CD4-positive, alpha-beta T cell treated with Interleukin-17A for 1 hour (primary cell): ENCODE measurements at places on chromosomes 4 and X.

DNA sequence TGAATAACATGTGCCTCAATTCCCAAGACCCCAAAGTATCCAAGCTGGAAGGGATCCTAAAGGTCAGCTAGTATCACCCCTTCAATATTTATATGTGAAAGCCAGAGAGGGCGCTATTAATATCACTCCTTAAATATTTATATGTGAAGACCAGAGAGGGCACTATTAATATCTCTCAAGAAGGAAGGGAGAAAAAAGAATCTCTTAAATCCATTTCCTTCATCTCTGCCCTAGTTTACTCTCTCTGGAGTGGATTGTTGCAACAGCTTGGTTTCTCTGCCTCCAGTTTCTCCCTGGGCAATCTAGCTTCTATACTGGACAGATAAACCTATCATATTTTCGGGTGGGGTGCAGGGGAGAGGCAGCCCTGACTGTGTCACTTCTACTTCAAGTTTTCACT lies 31.6 kb upstream of the MSN start:
- no peak for DNase-seq

GRCh38 chr4:87717276-87718031 lies 67.4 kb downstream of the DMP1 start:
- no peak for DNase-seq

DNA sequence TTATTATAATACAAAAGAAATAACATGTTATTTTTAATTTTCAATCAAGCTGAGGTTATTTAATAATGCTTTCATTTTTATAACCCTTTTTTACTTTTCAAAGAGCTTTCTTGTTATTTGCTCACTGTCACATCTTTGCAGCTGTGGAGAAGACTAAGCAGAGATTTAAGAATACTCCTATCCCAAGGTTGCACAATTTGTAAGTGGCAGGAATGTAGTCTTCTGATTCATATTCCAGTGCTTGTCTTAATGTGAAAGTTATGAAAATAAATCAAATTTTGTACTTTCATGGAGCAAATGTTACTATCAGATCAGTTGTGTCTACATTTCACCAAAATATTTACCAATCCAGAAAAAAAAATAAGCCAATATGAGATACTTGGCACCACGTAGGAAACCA lies 86.6 kb downstream of the DDIT4L start:
- DNase-seq, result no peak

- no peak for DNase-seq
These were observed 506.9 kb downstream of the MAGEB5 start for GRCh38 chrX:26722666-26723428.

GRCh38 chr4:54189140-54189539 lies 40.0 kb upstream of the PDGFRA start:
- DNase-seq, result no peak

DNA sequence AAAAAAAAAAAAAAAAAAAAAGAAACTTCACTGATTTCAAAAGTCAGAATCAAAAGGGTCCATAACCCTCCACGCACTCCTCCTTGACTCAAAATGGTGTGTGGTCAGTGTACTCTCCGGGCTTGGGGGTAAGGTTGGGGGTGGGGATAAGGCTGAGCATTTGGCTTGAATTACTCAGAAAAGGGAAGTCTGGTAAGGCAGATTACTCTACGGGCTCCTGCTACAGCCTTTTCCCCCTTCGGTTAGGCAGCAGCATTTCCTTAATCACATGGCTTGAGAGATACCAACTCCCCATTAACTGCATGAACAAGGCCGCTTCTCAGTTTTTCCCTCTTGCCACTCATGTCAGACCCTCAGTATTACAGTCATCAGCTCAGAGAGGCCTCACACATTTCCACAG lies 135.4 kb upstream of the DUSP21 start:
- no peak for DNase-seq
